MCF 10A (cell line): ENCODE measurements at places on chromosomes 12 and 14. TPM values are rescaled to one million over a fixed set of nuclear protein-coding genes. Genes with fewer than 3 reads are reported as not detected.

DNA sequence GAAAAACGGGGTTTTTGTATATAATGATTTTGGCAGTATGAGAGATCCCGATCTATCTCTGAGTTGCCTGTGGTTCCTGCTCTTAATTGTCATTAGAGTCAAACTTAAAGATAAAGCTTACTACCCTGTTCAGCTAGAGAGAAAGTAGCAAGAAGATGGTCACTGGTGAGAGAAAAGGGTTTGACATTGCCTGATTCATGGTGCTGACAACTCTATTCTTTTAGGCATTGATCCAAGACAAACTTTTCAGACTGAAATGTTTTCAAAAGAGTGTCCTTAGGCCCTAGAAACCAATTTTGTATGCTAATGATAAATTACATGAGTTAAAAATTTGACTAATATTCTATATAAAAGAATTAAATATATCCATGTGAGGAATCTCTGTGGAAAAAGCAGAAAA is 35.1 kb downstream of the PELI2 start:
- no peak overlapping the region for H3K4me3 ChIP-seq
- peak; percentile 23 for DNase-seq
- no peaks in the 10 kb centered on the region for H3K36me3 ChIP-seq
- no peaks in the 10 kb centered on the region for H3K27me3 ChIP-seq
- H3K27ac ChIP-seq: no peak overlapping the region

GRCh38 chr12:25197608-25198007 is 2.6 kb downstream of the ETFRF1 start:
- no peak for DNase-seq
- peaks cover 17% of the 10 kb centered on the region for H3K4me1 ChIP-seq
- H3K27ac ChIP-seq: no peak overlapping the region

GRCh38 chr12:131965073-131965472 is 15.3 kb downstream of the EP400 start:
- H3K27me3 ChIP-seq: no peaks in the 10 kb centered on the region
- H3K27ac ChIP-seq: no peak overlapping the region
- H3K4me1 ChIP-seq: peaks cover 21% of the 10 kb centered on the region
- DNase-seq: no peak
- no peak overlapping the region for H3K4me3 ChIP-seq

- no peak overlapping the region for H3K27ac ChIP-seq
- no peak overlapping the region for H3K4me3 ChIP-seq
- no peaks in the 10 kb centered on the region for H3K27me3 ChIP-seq
Measured at GRCh38 chr14:101102875-101103274, 199.4 kb upstream of the RTL1 start.

- H3K36me3 ChIP-seq: no peaks in the 10 kb centered on the region
- H3K4me1 ChIP-seq: peaks cover 19% of the 10 kb centered on the region
- DNase-seq: peak; percentile 55
- H3K27ac ChIP-seq: peak overlapping the region; percentile 16
Measured at GRCh38 chr12:80187660-80188090, 88.3 kb downstream of the OTOGL start.

Gene BCL11B
- total RNA-seq: 0.84 and 1.4 TPM in 2 replicates

Gene RERG
- total RNA-seq: 7.6 and 16.5 TPM in 2 replicates

GRCh38 chr14:94483729-94484275 is 7.8 kb upstream of the SERPINA9 start:
- H3K4me1 ChIP-seq: no peaks in the 10 kb centered on the region
- no peaks in the 10 kb centered on the region for H3K27me3 ChIP-seq
- no peaks in the 10 kb centered on the region for H3K36me3 ChIP-seq
- no peak overlapping the region for H3K27ac ChIP-seq

Gene FGF23
- not detected in 2 replicates for total RNA-seq

- no peak for DNase-seq
- no peaks in the 10 kb centered on the region for H3K36me3 ChIP-seq
- H3K4me3 ChIP-seq: no peak overlapping the region
- H3K27me3 ChIP-seq: no peaks in the 10 kb centered on the region
- H3K4me1 ChIP-seq: no peaks in the 10 kb centered on the region
- no peak overlapping the region for H3K27ac ChIP-seq
Measured at GRCh38 chr14:85634205-85634604, 104.3 kb downstream of the FLRT2 start.

DNA sequence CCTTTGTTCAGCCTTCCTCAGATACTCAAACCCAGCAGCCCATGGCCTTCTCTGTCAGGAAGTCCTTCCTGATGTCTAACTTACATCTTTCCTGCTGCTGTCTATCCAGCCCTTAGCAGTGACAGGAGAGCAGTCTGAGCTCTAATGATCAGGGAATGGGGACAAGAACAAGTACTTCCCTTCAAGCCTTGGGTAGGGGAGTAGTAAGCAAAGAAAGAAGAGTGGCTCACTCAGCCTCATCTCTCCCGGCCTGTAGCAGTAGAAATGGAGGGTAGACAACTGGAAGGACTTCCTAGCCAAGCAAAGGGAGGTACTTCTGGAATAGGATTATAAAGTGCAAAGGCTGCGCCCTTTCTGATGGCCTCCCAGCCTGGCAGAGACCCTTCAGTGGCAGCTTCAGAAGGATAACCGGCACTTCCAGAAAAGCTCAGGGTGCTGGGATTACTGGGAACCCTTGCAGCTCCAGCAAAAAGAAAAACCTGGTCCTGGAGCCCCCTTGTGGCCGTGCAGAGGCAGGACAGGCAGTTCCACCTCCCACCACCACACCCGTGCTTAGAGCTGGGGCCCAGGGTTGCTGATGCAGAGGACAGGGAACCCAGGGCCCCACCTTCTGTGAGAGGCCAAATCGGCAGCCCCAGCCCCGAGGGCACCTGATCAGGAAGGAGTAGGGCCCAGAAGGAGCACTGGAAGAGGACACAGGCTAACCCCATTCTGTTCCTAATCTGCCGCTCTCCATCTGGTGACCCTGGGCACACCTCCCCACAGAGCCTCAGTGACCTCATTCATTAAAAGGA is 12.4 kb upstream of the SMUG1 start:
- peaks cover 7% of the 10 kb centered on the region for H3K36me3 ChIP-seq
- no peak overlapping the region for H3K27ac ChIP-seq
- H3K4me1 ChIP-seq: peaks cover 17% of the 10 kb centered on the region
- peaks cover 11% of the 10 kb centered on the region for H3K27me3 ChIP-seq
- H3K4me3 ChIP-seq: no peak overlapping the region

Gene RND1
- 1.0 and 1.2 TPM in 2 replicates for total RNA-seq

DNA sequence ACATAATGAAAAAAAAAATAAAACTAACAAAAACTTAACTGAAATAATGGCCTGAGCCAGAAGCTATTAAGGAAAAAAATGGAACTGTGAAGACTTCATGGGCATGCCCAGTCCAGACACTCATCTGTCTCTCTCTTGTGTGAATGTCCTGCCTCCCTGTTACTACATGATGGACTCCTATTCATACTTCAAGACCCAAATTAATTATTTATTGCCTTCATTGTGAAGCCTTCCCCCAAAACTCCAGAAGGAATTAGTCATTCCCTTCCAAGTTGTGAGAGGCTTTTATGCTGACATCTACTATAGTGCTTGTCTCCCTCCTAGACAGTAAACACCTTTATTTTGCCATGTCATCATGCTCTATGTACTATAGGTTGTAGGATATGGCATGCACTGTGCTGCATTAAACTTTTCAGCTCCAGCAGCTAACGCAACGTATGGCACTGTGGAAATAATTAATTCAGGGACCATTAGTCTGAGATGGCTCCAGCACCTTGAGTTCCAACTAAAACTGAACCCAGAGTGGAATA is 25.0 kb upstream of the C12orf42 start:
- peaks cover 8% of the 10 kb centered on the region for H3K4me1 ChIP-seq
- H3K36me3 ChIP-seq: no peaks in the 10 kb centered on the region
- no peaks in the 10 kb centered on the region for H3K27me3 ChIP-seq
- DNase-seq: no peak
- H3K27ac ChIP-seq: no peak overlapping the region
- no peak overlapping the region for H3K4me3 ChIP-seq

DNA sequence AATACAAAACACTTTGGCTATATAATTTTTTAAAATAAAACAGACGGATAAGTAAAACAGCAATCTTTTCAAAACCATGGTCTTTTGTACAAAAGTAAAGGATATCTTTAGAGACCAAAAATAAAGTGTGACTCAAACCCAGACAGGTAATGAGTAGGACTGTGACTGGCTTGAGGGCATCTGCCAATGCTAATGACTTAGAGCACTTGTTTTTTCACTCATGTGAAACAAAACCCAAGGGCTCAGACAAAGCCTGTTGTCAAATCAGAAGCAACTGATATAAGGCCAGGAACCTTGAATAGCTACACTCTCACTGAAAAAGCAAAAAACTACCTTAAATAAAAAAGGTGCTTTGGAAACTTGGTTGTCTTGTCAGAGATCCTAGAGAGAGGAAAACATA is 357.4 kb downstream of the TMEM117 start:
- H3K27me3 ChIP-seq: no peaks in the 10 kb centered on the region
- no peak for DNase-seq
- H3K4me3 ChIP-seq: no peak overlapping the region
- no peak overlapping the region for H3K27ac ChIP-seq

DNA sequence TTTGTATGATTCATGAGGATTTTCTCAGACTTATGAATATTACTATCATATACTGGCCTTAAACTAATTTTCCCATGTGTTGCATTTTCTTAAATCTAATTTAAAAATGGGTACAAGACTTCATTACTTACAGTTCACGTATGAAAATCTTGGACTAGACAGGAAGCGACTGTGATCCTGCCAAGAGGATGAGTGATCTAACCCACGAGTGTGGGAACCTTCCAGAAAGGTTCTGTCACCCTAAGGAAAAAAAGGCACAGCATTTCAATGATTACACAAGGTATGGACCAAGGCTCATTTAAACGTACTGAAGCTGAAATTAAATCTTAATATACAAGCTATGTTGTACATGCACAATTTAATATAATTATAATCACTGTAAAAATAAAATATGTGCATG is 293.5 kb upstream of the DIO2 start:
- no peaks in the 10 kb centered on the region for H3K36me3 ChIP-seq
- no peak for DNase-seq
- H3K4me1 ChIP-seq: no peaks in the 10 kb centered on the region
- no peak overlapping the region for H3K4me3 ChIP-seq

Gene ASB2
- total RNA-seq: not detected in 2 replicates

- DNase-seq: peak; percentile 50
- H3K27me3 ChIP-seq: no peaks in the 10 kb centered on the region
Measured at GRCh38 chr14:75141967-75142366, 15.1 kb upstream of the NEK9 start.

Gene KERA
- not detected in 2 replicates for total RNA-seq

DNA sequence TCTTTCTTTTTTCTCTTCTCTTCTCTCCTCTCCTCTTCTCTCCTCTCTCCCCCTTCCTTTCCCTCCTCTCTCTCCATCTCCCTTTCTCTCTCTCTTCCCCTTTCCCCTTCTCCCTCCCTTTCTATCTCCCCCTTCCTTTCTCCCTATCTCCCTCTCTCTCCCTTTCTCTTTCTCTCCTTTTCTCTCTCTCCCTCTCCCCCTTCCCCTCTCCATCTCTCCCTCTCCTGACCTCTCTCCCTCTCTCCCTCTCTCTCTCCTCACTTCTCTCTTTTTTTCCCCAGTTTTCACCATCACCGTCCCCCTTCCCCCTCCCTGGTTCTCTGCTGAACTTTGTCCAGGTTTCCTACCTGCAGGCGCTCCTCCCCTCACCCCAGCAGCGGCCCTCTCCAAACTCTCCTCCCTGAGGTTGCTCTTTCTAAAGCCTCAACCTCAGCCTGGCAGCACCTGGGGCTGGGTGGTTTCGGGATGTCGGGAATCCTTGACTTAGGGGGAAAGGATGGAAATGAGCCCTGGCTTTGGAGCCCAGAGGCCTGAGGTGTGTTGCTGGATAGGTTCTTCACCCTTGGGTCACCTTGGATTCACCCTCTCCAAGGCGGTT is 14.7 kb upstream of the TBX3 start:
- H3K27me3 ChIP-seq: peaks cover 74% of the 10 kb centered on the region
- no peak for DNase-seq
- H3K4me1 ChIP-seq: no peaks in the 10 kb centered on the region
- H3K36me3 ChIP-seq: no peaks in the 10 kb centered on the region

DNA sequence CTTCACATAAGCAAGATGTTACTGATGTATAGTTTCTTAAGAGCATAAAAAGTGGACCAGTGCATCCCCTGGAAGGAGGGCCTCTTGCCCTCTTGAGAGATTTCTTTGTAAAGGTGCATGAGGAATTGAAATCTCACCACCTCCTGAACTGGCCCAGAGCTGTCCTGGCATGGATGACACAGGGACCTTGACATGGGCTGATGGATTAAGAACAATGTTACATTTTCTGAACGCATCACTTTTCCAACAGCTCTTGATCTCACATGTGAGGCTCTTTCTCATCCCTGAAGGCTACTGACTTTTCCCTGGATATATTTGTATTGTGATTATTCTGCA is 360.4 kb downstream of the RGS6 start:
- no peak overlapping the region for H3K4me3 ChIP-seq
- H3K4me1 ChIP-seq: no peaks in the 10 kb centered on the region
- H3K27ac ChIP-seq: no peak overlapping the region
- no peak for DNase-seq

DNA sequence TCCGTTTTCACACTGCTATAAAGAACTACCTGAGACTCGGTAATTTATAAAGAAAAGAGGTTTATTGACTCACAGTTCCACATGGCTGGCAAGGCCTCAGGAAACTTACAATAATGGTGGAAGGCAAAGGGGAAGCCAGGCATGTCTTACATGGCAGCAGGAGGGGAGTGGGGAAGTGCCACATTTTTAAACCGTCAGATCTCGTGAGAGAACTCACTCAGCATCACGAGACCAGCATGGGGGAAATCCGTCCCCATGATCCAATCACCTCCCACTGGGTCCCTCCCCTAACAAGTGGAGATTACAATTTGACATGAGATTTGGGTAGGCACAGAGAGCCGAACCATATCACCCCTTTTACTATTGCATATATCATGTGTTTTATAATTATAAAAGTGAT is 2.0 kb upstream of the PIGH start:
- H3K4me1 ChIP-seq: peaks cover 13% of the 10 kb centered on the region
- DNase-seq: no peak
- H3K36me3 ChIP-seq: no peaks in the 10 kb centered on the region
- H3K27ac ChIP-seq: no peak overlapping the region
- H3K4me3 ChIP-seq: no peak overlapping the region

- H3K27me3 ChIP-seq: no peaks in the 10 kb centered on the region
- peak overlapping the region; percentile 82 for H3K27ac ChIP-seq
- peaks cover 8% of the 10 kb centered on the region for H3K36me3 ChIP-seq
- H3K4me3 ChIP-seq: no peak overlapping the region
Measured at GRCh38 chr14:103016071-103016470, 41.3 kb downstream of the CDC42BPB start.

DNA sequence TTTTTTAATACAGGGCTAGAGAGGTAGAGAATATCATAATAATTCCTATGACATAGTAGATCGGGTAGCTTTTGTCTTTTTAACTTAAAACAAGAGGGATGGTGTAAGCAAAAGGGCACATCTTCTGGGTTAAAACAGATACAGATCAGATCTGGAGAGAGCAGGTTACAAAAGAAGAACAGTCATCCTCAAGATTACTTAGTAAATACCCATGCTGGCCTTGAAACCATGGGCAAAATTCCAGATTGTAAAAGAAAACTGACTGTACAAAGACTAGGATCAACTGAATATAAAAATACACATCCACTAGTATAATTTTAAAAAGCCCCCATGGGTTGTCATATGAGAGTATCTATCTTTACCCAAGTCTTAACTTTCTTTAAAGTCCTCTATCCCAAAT is 76.7 kb downstream of the MED13L start:
- no peak overlapping the region for H3K4me3 ChIP-seq
- no peak for DNase-seq
- no peak overlapping the region for H3K27ac ChIP-seq
- H3K4me1 ChIP-seq: peaks cover 11% of the 10 kb centered on the region

Gene PLEKHD1
- 0.05 TPM in 1 of 2 replicates, not detected in the other for total RNA-seq

Gene LRRC10
- not detected in 2 replicates for total RNA-seq

GRCh38 chr12:108683906-108684556 is 47.3 kb downstream of the CORO1C start:
- peak overlapping the region; percentile 22 for H3K27ac ChIP-seq
- H3K27me3 ChIP-seq: no peaks in the 10 kb centered on the region
- DNase-seq: no peak
- H3K4me1 ChIP-seq: peaks cover 36% of the 10 kb centered on the region
